Stimulated activated CD8-positive, alpha-beta memory T cell treated with anti-CD3 and anti-CD28 coated beads, Interleukin-4, amount 100 ng/mL, for 1 hour (primary cell): ENCODE measurements at places on chromosomes 2 and 18.

- no peak for DNase-seq
Observed at GRCh38 chr2:234826681-234827080, 125.1 kb upstream of the SH3BP4 start.

- DNase-seq = no peak
Observed at GRCh38 chr2:80592106-80592505, 287.6 kb upstream of the LRRTM1 start.

GRCh38 chr2:156933645-156934225, 323.8 kb upstream of the GALNT5 start:
- DNase-seq = no peak

DNA sequence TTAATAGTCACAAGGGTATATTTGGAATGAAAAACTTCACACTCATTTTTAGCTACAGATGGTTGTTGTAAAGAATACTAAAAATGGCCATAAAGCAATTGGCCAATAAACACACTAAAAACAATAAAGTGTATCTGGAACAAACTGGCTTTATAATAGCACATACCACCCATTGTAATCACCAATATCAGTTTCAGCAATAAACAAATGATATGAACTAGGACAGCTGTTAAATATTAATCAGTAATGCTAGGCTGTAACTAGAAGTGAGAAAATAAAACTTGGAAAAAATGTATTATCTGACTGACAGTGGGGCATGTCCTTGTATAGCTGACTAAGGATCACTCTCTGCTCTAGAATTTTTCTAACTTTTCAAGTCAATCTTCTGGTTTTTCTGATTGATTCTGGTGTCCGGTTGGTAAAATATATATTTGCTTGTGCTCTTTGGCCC, 312.5 kb downstream of the RND3 start:
- DNase-seq = no peak

DNA sequence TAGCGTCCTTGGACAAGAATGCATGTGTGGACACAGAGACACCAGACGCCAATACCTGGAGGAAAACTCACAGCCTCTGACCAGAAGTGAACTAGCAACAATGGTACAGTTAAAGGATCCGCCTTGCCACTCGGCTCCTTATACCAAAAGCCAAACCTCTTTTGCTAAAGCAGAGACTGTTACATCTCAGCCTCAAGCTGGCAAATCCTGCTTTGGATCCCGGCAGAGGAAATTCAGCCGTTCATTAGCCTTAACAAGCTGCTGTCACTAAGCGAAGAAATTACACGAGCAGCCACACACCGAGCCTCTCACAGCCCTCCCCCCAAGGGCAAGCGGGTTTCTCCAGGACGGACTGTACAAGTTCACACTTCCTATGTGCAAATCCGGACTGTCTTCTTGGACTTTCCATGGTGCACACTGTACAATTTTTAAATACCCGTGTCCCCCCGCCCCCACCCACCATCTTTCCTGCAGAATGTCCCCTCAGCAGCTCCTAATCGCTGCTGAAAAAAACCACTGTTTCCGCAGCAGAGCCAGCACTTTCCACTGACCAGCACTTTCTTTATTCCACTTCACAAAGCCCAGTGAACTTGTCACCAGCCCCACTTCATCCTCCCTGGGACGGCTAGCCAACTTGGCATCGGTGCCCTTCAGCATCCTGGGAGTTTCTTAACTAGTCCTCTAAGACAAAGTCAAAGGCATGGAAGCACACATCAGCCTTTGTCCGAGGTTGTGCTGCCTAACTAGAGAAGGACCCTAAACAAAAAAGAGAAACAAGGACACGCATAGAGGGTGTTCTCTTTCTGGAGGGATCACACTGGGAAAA, 1.5 kb downstream of the KLF7 start:
- no peak for DNase-seq
